Brain microvascular endothelial cell (primary cell): ENCODE measurements at places on chromosomes 11 and 22.
A peak's percentile ranks its signal among the peaks of the same experiment; 100 is the strongest.

GRCh38 chr11:87634331-87634730, 540.9 kb downstream of the RAB38 start:
- DNase-seq, result no peak

GRCh38 chr11:7826324-7826723, 29.6 kb upstream of the OR5P2 start:
- no peak for DNase-seq

- no peak for DNase-seq
Measured at GRCh38 chr11:59145534-59145933, 2.9 kb downstream of the FAM111A start.

GRCh38 chr11:99098751-99099150, 78.0 kb downstream of the CNTN5 start:
- DNase-seq, result no peak

DNA sequence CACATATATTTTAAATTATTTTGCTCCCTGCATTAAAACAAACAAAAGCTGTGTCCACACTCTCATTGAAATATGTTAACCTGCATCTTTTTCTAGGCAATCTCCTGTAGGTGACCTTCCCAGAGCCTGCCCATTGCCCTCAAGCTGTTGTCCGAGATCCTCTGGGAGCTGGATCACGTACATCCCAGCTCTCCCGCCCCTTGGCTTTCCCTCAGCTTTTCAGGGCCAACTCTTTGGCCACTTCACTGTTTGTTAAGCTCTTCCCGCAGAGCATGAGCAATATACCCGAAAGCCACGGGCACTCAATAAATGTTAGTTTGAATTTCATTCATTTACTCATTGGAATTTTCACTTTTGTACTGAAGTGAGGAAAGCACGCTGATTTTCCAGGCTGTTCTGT, 32.2 kb downstream of the ELMOD1 start:
- no peak for DNase-seq

GRCh38 chr11:116177521-116178210, 595.1 kb downstream of the BUD13 start:
- no peak for DNase-seq

- no peak for DNase-seq
Measured at GRCh38 chr11:60338053-60338452, 11.0 kb downstream of the MS4A6E start.

GRCh38 chr22:48096411-48096810, 1334.0 kb downstream of the TBC1D22A start:
- no peak for DNase-seq

GRCh38 chr11:68935516-68936357, 32.0 kb downstream of the IGHMBP2 start:
- no peak for DNase-seq

GRCh38 chr11:21072558-21072957, 403.2 kb downstream of the NELL1 start:
- DNase-seq, result no peak

DNA sequence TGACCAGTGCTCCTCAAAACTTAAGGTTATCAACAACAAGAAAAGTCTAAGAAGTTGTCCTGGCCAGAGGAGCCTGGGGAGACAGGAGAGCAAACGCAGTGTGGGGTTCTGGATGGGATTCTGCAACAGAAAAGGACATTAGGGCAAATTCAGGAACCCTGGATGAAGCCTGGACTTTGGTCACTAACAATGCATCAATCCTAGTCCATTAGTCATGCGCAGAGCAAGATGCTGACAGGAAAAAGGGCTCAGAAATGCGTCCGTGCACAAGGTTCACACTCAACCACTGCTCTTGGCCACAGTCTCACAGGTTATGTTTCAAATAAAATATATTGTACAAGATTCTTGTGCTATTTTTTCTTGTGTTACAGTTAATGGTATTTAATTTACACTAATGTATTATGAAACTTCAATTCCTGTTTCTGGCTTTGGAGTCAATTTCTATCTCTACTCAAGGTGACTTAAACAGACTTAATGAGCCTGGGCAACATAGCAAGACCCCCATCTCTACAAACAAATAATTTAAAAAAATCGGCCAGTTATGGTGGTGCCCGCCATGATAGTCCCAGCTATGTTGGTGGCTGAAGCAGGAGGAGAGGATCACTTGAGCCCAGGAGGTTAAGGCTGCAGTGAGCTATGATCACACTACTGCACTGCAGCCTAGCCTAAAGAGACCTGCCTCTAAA, 13.6 kb downstream of the GNB1L start:
- DNase-seq, result no peak

DNA sequence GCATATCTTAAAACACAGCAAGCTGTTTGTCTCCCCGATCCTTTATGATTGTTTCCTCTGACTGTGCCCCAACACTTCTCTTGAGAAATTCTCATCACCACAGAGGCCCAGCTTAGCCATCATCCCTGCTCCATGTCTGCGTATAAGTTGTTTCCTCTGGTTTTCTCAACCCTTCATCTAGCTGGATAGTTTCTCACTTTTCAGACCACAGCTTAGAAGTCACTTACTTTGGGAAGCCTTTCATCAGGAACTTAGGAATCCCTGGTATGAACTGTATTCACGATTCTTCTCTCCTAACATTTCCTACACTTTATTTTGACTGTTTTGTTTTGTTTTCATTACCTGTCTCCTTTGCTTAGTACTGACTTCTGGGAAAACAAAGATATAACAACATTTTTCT, 295.2 kb downstream of the GUCY1A2 start:
- DNase-seq, result no peak

GRCh38 chr11:68186061-68186460, 27.0 kb downstream of the KMT5B start:
- no peak for DNase-seq

- DNase-seq, result no peak
Measured at GRCh38 chr22:25959818-25960774, 209.2 kb upstream of the SEZ6L start.

- DNase-seq, result no peak
Measured at GRCh38 chr11:93131709-93132108, 66.1 kb downstream of the SLC36A4 start.

GRCh38 chr11:12280199-12280837, 97.1 kb upstream of the PARVA start:
- DNase-seq, result no peak

DNA sequence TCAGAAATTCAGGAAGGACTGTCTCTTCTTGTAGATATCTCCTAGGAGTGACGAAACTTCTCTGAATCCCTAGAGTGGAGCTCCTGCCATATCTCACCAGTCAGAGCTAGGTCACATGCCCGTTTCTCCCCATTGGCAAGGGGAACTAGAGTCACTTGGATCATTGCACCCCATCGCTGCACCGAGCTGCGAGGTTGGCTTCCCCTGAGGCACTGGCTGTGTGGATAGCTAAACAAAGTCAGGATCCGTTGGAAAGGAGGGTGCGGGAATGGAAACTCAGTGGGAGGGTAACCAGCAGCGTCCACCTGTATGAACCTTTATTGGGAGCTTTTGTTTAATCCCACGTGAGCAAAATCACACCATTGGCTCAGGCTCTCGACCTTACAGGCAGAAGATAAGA, 283.8 kb downstream of the BRD1 start:
- DNase-seq, result no peak

DNA sequence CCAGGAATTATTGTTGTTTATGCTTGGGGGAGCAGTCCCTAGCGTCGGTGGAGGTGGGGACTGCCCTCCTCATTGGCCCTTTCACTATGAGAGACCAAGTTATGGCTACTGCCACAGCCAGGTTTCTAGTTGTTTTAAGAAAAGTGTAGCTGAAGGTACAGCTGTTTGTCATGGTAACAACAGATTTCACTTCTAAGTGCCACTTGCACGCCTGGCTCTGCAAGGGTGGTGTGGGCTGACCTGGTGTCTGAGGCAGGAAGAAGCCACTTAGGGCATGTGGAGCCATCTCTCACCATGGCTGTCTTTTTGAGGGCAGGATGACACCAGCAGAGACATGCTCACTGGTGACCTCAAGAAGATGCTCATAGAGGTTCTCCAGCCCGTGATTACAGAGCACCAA, 46.3 kb upstream of the MPEG1 start:
- DNase-seq, result no peak

DNA sequence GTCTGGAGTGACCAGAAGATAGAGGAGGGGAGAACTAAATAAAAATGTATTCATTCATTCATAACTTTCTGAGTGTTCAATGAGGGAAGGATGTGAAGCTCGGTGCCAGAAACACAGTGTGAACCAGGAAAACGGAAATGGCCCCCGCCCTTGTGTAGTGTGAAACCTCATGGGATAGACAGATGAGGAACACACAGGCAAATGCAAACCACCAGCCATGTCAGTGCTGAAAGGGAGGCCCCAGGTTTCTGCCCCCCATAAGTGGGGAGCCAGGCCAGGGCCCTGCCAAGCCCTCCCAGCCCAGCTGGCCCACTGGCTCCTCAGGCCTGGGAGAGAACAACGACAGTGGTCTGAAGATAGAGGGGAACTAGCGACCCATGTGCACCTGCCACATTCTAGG, 30.5 kb downstream of the LARGE1 start:
- DNase-seq, result no peak

GRCh38 chr22:37643225-37643847, 3.9 kb downstream of the SH3BP1 start:
- DNase-seq, result peak; percentile 66

GRCh38 chr11:134118006-134118405, 49.1 kb downstream of the JAM3 start:
- DNase-seq, result no peak

DNA sequence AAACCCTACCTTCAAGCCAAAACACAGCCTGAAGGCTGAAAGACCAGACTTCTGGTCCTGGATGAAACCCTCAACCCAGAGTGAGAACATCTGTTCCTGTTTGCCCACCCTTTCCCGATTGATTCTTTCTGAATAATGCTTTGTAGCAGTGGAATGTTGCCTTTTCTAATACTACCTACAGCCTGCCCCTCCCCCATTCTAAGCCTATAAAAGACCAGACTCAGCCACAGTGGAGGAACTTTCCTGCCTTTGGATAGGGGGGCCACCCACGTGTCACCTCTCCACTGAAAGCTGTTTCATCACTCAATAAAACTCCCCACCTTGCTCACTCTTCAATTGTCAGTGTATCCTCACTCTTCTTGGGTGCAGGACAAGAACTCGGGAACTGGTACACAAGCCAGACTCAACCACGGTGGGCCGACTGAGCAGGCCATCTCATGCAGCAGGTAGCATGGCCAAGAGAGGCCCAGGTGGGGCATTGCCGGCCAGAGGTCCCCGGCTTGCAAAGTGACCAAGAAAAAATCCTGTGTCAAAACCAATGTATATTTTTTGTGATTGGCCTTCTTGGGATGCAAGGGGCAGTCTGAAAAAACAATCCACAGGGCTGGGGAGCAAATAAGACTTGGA, 6.6 kb upstream of the APOL6 start:
- DNase-seq, result no peak

GRCh38 chr11:77411717-77412441, 62.0 kb downstream of the PAK1 start:
- peak; percentile 84 for DNase-seq

GRCh38 chr22:36106910-36107309, 53.6 kb downstream of the APOL3 start:
- no peak for DNase-seq

DNA sequence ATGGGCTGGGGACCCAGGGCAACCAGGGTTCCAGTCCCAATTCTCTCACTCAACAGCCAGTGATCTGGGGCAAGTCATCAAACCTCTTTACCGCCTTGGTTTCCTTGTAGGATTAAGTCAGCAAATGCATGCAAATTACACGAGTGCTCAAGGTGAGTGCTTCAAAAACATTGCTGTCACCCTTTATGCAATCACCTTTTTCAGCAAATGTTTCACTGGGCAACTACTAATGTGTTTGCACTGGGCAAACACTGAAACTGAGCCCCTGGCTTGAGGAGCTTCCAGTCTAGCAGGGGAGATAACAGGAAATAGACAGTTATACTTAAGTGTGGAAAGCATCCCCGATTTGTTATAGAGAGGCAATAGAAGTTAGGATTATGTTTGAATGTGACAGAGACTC, 37.7 kb upstream of the DMC1 start:
- no peak for DNase-seq

- DNase-seq, result no peak
Measured at GRCh38 chr11:65625628-65626342, 10.2 kb downstream of the PCNX3 start.

GRCh38 chr11:44943118-44943517, 7.6 kb downstream of the TP53I11 start:
- DNase-seq, result no peak

GRCh38 chr11:27295928-27296327, 67.1 kb downstream of the CCDC34 start:
- no peak for DNase-seq

DNA sequence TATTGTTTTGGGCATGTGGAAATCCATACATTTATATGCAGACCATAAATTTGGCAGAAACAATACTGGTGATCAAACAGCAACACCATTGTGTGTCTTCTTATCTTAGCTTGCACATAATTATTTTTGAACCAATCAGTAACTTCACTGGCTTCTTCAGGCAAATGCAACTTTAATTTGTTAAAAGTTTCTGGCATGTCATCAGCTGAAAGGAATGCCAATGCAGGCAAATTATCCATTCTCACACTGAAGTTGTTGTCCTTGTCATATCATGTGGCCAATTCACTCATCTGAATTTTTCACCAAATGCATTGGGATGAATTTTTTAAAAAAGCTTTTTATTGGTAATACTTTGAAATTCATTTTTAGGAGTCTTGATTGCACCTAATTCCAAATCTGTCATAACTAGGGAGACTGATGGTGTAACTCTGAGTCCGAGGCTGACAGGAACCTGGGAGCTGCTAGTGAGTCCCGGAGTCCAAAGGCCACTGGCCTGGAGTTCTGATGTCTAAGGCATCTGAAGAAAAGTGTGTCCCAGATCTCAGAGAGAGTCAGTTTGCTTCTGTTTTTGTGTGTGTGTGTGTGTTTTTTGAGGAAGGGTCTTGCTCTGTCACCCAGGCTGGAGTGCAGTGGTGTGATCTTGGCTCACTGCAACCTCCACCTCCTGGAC, 17.4 kb upstream of the OR10V1 start:
- DNase-seq, result no peak

DNA sequence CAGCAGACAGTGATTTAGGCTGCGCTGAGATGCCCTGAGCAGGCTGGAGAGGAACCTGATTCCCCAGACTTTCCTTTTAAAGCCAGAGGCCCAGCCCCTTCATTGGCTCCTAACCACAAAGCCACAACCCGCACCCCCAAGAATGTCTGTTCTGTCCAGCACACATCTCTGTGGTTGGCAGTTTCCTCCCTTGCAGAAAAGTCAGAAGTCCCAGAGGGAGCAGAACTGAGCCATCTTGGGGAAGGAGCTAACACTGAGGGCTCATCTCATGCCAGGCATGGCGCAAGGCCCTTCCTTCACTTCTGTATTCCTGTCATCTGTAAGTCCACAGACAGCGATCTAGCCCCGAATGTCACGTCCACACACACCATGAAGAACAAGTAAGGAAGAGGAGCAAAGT, 97.1 kb upstream of the SYT13 start:
- DNase-seq, result peak; percentile 27

DNA sequence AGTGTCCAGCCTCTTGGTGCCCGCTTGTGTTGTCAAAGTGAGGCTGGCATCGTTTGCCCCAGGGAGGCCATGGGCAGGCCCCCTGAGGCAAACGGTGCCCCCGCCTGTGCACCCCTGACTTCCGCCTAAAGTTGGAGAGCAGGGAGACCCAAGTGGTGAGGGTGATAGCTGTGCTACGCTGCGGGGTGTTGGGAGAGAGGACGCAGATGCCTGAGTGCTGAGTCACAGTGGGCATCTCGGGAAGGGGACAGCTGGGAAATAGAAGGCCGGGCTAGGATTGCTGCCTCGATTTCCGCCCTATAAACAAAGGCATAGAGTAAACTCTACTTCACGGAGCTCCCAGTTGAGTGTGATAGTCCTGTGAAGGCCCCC, 5.8 kb downstream of the GRIK4 start:
- peak; percentile 34 for DNase-seq
